ENCODE measurements at places on chromosomes 4 and X.

DNA sequence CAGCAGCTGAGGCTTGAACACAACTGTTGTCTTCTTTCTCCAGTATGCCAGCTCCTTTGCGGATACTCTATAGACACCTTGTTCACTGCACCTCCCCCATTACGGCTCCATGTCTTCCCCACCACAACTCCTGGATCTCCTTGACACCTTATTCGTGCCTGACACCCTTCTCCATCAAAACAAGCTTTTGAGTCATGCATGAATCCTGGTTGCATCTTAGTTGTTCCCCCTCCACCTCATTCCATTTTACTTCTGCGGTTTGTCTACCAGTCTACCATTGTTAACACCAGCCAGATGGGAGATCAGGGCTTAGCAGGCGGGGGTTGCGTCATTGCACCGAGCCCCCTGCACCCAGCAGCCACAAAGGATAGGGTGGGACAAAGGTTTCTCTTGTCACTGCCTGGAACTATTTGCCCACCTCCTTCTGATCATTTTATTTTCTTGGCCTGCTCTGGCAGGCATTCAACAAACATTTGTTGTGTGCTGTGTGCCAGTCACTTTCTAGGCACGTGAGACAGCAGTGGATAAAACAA lies 2.0 kb upstream of the CDK16 start:
- DNase-seq = no peak

- DNase-seq = no peak
These were observed 811.5 kb upstream of the FRG1 start for GRCh38 chr4:189129044-189129694.

GRCh38 chrX:80246271-80246670 lies 174.0 kb upstream of the TENT5D start:
- no peak for DNase-seq

GRCh38 chr4:86910369-86910768 lies 18.1 kb upstream of the C4orf36 start:
- no peak for DNase-seq

Measured in stimulated activated CD8-positive, alpha-beta memory T cell treated with anti-CD3 and anti-CD28 coated beads, Interleukin-7, amount 100 ng/mL, for 1 hour (primary cell).